ENCODE measurements at places on chromosomes 11 and 22.
A peak's percentile ranks its signal among the peaks of the same experiment; 100 is the strongest.

GRCh38 chr11:18307461-18308139 lies 14.3 kb downstream of the HPS5 start:
- no peak for DNase-seq

- no peak for DNase-seq
These were observed 47.2 kb upstream of the SYT7 start for GRCh38 chr11:61627850-61628661.

- DNase-seq = no peak
These were observed 16.0 kb downstream of the STARD10 start for GRCh38 chr11:72777755-72778278.

DNA sequence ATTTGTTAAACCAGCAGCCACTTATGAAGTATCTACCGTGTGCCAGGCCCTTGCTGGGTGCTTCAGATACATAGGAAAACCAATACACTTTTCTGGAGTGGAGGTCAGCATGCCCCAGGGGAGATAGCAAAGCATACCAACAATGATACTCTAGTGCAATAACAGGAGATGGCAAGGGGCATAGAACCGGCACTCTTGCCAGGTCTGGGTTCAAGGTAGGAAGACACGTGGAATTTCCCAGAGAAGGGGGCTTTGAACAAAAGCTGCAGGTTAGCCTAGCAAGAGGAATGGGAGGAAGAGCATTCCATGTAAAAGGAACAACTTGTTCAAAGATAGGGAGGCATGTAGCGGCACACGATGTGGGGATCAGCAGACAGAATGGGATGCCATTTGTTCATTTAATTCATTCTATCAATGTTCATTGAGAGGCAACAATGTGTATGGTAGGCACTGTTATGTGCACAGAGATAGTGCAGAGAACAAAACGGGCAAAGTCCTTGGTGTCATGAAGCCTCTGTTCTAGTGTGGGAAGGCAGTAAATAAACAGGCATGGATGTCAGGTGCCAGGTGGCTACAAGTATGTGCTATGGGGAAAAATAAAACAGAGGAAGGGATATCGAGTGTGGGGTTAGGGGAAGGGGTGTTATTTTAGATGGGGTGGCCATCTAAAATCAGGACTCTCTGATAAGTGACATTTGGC lies 162.6 kb upstream of the E2F8 start:
- DNase-seq = no peak

- no peak for DNase-seq
These were observed 1.4 kb downstream of the VPREB1 start for GRCh38 chr22:22245935-22246525.

DNA sequence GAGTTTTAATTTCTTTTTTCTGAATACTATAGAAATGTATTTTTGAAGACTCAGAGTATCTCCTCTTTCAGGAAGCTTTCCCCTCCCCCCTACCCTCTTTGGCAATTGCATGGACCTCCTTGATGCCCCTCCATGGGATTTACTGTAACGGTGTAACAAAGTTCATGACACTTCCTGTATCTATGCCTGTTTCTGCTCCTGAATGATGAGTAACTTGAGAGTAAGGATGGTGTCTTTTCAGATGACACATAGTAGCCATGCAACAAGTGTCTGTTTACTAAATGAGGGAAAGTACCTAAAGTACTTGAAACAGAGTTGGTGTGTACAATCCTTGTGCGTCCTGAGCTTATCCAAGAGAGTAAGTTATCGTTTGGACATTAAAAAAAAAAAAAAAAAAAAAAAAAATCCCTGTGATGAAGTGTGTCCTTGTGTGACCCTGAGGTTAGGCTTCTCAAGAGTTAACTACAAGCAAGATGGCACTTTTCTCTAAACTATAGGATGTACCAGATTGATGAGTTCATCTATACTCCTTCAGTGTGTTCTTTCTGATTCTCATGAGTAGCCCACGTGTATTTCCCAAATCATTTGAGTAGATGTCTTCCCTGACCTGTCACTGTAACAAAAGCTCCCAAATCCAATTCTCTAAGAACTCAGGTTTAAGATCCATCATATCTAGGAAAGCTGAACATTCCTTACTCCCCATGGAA lies 7.4 kb downstream of the ETS1 start:
- DNase-seq = no peak

DNA sequence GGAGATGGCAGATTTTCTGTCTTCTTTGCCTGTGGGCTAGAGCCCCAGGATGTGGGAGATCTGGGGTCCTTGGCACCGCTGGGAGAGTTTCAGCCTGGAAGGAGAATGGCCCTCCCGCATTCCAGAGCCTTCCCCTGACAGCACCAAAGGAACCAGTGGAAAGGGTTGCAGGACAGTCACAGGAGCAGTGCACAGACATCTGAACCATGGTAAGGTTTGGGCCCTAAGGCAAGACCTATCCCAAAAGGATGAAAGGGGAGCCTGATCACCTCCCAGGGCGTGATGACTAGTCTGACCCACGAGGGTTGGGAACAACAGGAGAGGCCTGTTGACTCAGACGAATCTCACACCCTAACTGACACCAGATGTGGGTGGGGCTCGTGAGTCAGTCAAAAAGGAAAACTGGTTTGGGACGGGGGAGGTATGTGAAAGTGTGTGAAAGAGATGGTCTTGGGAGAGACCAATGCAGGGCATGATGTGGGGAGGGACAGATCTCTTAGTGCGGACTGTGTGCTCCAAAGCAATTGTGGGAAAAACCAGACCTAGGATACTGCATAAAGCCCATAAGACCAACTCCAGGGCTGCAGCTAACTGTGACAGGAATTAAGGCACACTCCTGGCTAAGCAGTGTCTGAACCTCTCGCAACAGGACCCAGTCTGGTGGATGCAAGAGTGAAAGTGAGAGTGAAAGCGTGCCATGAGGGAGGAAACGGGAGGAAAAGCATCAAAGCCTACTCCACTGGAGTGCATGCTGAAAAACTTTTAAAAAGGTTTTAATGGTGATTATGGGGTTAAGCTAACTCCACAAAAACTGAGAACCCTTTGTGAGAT lies 39.1 kb upstream of the GLYAT start:
- no peak for DNase-seq

DNA sequence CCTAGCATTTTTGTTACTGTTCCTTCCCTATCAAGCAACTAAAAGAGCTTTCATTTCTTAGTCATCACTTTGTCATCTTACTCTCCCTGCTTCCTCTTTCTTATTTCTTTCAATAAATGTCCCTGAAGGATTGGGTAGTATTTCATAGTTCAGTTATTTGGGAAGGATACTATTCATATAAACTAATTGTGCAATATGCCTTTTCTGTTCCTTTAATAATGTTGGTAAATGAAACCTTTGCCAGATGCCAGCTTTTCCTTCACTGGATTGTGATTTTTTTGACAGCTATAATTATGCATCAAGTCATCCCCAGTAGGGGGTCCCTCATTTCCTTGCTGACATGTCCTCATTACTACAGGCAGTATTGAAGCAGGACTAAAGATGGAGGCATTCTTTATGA lies 101.7 kb downstream of the ATM start:
- no peak for DNase-seq

DNA sequence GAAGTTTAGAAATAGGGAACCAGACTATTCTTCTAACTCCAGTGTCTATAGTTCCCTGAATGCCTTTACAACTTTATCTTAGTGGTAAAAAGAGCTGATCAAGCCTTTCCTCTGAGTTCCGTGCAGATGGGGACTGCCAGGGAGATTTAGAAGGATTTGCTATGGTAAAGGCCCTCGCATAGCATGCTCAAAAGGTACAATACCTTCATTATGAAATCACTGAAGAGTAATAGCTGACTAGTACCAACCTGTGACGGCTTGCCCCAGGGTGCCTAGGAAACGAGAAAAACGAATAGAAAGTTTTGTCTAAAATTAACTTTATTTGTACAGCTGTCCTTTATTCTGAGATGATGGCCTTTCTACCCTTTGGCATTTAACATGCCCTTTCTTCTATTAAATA lies 150.1 kb upstream of the ARHGAP42 start:
- no peak for DNase-seq

DNA sequence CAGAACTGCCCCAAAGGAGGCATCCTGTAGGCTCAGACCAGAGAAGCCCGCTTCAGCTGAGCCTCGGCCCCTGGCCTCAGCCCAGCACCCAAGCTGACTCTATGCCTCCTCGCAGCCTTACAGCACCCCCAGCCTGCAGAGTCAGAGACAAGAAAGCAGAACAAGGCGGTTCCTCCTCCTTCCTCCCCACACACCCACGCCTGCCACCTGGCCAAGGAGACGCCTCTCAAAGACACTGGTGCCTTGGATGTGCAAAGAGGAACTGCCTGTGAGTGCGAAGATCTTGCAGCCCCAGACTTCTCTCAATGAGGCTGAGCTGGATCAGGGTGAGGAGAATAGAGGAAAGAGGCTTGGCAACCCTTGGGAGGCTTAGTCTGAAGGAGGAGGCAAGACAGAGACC lies 60.2 kb downstream of the PDE2A start:
- DNase-seq = peak; percentile 60

DNA sequence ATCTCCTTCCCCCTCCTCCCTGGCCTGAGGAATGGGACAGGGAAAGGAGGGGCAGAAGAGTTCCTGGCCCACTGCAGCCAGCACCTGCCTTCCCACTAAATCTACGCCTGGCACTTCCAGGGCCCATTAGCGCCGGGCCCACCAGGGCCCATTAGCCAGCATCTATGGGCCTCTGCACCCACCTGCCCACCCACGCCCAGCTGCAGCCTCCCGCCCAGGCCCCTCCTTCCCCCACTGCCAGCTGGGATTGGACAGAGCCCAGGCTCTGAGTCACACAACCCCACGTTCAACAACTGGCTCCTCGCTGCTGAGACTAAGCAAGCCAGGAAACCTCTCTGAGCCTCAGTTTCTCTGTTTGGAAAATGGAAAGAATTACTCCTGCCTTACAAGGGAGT lies 48.7 kb downstream of the CYTH4 start:
- no peak for DNase-seq

GRCh38 chr11:113806406-113806805 lies 26.8 kb downstream of the CLDN25 start:
- DNase-seq = peak; percentile 8

- no peak for DNase-seq
These were observed 113.9 kb downstream of the BCR start for GRCh38 chr22:23294221-23294620.

GRCh38 chr11:94583213-94583865 lies 16.2 kb downstream of the PIWIL4 start:
- no peak for DNase-seq

DNA sequence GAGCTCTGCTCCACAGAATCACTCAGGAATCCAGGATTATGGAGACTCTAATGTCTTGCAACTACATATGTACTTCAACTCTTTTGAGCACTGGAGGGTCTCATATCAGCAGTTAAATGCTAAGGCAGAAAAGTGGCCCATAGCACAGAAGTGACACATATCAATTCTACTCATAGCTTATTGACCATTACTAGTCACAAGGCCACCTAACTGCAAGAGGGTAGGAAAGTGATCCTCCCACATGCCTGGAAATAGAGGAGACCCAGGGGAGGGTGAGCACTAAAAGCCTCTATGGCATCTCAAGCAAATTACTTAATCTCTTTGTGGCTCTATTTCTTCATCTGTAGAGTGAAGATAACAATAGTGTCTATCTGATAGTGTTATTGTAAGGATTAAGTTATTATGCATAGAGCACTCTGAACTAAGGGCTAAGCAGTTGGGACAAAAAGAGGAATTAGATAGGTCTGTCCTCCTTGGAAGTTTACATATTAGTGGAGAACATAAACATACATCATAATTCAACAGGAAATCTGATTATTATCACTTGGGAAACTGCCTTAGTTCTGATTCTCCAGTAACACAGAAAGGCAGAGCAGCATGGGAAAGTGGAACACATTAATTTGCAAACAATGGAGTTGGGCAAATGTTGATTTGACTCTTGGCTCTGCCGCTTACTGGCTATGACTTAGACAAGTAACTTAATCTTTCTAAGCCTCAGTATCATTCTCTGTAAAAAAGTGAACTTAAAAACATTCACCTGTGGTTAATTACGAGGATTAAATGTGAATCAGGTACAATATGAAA lies 25.1 kb upstream of the USP47 start:
- DNase-seq = peak; percentile 40

DNA sequence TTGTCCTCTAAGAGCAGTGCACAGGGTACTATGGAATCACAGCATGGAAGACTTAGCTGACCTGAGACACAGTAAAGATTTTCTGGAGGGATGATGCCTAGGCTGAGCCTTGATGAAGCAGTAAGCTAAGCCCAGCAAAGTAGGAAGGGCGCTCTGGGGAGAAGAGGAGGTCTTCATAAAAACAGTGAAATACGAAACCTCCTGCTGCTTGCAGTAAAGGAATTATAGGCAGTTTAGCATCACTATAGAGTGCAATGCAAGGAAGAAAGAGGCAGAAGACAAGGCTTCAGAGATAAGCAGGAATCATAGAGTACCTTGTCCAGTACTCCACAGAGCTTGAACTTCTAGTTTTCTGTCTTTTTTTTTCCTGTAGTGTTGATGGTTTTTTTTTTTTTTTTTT lies 555.7 kb upstream of the CADM1 start:
- DNase-seq = no peak

DNA sequence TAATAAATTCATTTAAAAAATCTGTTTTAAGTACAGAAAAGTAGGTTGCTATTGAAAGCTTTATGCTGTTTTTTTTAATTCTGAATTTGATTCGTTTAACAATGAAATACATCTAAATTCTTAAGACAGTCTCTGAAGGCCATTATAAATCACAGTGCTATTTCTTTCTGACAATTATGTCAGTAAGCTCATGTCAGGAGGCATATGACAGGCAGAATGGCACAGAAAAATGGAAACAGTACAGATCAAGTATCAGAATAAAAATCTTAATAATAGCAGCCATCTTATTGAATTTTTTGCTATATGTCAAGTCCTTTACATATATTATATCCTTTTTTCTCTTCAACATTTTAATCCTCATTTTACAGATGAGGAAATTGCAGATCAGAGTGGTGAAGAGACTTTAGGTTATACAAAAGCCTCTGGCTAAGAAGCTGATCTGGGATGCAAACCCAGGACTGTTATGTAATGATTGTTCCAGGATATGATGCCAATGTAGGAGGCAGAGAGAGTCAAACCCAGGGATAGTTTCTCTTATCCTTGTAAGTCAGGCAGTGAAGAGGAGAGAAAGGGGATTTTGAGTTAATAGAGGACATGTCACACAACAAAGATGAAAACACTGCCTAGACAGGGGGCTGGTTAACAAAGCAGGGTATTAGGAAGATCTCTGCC lies 283.1 kb upstream of the CCDC90B start:
- DNase-seq = no peak

- DNase-seq = no peak
These were observed 6.1 kb downstream of the ARVCF start for GRCh38 chr22:20010307-20011122.

DNA sequence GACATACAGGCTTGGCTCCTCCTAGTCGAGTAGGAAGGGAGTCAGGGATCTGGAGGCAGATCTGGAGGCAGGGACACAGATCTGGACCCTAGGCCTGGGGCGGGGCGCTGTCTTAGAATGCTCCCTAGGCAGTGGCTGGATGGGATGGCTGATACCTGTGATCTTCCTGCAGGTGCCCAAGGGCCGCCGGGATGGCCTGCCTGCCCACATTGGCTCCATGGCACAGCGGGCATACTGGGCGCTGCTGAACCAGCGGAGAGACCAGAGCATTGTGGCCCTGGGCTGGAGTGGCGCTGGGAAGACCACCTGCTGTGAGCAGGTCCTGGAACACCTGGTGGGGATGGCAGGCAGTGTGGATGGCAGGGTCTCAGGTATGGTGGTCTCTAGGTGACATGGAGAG lies 35.4 kb downstream of the MYO18B start:
- DNase-seq = no peak

- no peak for DNase-seq
These were observed 36.1 kb downstream of the LIMK2 start for GRCh38 chr22:31248138-31248745.

- DNase-seq = no peak
These were observed 460 bp upstream of the MUC5AC start for GRCh38 chr11:1157341-1157644.
